Bronchus fibroblast of lung (primary cell): ENCODE measurements at places on chromosomes 1 and 21. TPM values are rescaled to one million over a fixed set of nuclear protein-coding genes. Genes with fewer than 3 reads are reported as not detected.

GPR52 gene
- total RNA-seq: not detected in 2 replicates

PKP1 gene
- total RNA-seq: under 0.01 TPM in 1 of 2 replicates, not detected in the other

RNU1-4 gene
- total RNA-seq: under 0.01 TPM in 1 of 2 replicates, not detected in the other

FABP3 gene
- total RNA-seq: 209 and 250 TPM in 2 replicates
